ENCODE measurements at places on chromosomes 12 and 14.
A peak's percentile ranks its signal among the peaks of the same experiment; 100 is the strongest.

- DNase-seq, result no peak
These were observed 265.7 kb downstream of the BCL11B start for GRCh38 chr14:99006276-99006675.

DNA sequence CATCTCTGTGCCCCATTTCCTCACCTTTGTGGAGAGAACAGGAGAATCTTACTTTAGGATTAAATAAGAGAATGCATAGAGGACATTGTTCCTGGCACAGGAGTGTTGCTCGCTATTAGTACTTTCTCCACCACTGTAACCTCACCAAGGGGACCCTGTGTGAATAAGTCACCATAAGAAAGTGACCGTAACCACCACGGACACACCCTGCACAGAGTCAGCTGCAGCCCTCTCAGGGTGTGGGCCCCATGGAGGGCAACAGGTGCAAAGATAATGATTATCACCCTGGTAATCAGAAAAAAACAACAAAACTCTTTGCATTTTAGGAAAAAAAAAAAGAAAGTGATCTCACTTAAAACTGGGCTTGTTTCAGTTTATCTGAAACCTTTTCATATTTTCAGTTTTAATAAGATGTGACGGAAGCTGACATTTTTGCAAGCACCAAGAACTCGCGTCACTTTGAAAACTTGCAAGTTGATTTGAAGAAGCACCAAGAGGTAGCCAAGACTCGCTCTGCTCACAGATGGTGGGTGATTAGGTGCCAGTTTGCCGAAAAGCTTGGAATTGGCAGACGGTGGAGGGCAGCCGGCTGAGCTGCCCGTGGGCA lies 87.0 kb upstream of the VRK1 start:
- DNase-seq, result no peak

GRCh38 chr12:64801381-64801780 lies 23.1 kb upstream of the TBC1D30 start:
- DNase-seq, result no peak

GRCh38 chr12:49348781-49349180 lies 2.1 kb downstream of the DNAJC22 start:
- no peak for DNase-seq

DNA sequence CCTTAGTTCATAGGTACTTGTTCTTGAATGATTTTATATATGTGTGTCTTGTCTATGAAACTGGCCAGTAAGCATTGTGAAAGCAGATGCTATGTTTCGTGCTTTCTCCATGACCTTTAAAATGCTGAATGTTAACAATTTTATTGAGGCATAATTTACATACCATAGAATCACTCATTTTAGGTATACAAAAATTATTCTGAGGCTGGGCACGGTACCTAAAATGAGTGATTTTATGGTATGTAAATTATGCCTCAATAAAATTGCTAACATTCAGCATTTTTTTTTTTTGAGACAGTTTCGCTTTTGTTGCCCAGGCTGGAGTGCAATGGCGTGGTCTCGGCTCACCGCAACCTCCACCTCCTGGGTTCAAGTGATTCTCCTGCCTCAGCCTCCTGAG lies 6.8 kb downstream of the ESYT1 start:
- DNase-seq, result no peak

GRCh38 chr12:107379852-107380567 lies 286.7 kb upstream of the CRY1 start:
- DNase-seq, result no peak

DNA sequence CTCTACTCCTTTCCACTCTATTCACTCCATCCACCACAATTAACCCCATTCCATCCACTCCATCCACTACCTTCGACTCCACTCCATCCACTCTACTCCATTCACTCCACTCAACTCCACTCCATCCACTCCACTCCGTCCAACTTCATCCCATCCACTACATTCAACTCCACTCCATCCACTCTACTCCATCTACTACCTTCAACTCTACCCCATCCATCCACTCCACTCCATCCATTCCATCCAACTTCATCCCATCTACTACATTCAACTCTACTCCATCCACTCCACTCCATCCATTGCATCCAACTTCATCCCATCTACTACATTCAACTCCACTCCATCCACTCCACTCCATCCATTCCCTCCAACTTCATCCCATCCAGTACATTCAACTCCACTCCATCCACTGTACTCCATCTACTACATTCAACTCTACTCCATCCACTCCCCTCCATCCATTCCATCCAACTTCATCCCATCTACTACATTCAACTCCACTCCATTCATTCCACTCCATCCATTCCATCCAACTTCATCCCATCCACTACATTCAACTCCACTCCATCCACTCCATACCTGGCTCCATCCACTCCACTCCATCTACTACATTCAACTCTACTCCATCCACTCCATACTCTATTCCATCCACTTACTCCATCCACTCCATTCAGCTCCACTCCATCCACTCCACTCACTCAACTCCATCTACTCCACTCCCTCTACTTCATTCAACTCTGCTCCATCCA lies 16.4 kb downstream of the HNF1A start:
- DNase-seq, result no peak

GRCh38 chr12:8661751-8662150 lies 875 bp downstream of the MFAP5 start:
- DNase-seq, result no peak

- DNase-seq, result no peak
These were observed 12.6 kb upstream of the PLEKHH1 start for GRCh38 chr14:67520482-67520881.

DNA sequence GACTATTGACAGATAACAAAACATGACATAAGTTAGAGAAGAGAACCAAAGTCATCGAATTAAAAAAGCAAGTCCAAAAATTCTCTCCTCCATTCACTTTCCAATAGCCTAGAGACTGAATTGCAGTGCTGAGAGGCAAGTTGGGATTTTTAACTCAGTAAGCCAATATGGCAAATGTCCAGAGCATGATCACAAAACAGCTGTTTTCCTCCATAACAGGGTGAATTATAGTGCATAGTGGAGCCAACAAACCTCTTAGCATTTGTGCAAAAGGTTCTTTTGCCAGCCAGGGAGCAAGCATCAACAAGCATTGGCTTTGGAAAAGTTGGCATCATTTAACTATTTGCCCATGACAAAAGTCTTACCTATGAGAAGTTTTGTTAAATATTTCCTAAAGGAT lies 458.8 kb upstream of the NOVA1 start:
- DNase-seq, result no peak

- DNase-seq, result no peak
These were observed 323.8 kb downstream of the RAD51B start for GRCh38 chr14:68143341-68143841.

- DNase-seq, result peak; percentile 92
These were observed 125.3 kb upstream of the HIF1A start for GRCh38 chr14:61569812-61570548.

- DNase-seq, result no peak
These were observed 103.8 kb downstream of the RFLNA start for GRCh38 chr12:124398578-124399227.

- no peak for DNase-seq
These were observed 378.7 kb downstream of the PRKD1 start for GRCh38 chr14:29548948-29549370.

DNA sequence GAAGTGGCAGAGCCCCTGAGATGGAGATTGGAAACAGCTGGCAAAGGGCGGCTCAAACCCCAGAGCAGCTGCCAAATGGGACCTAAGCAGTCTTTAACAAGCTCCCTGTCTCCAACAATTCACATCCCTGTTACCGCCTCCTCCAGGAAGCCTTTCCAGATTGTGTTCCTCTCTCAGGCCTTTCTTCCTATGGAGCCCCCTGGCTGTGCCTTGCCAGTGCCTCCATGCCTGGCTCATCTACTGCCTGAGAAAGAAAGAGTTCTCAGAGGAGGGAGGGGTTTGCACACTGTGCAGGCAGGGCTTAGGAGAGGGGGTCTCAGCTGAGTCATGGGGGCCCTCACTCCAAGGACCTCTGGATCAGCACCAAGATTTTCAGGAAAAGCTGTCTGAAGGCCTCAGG lies 8.8 kb upstream of the KRT74 start:
- no peak for DNase-seq

DNA sequence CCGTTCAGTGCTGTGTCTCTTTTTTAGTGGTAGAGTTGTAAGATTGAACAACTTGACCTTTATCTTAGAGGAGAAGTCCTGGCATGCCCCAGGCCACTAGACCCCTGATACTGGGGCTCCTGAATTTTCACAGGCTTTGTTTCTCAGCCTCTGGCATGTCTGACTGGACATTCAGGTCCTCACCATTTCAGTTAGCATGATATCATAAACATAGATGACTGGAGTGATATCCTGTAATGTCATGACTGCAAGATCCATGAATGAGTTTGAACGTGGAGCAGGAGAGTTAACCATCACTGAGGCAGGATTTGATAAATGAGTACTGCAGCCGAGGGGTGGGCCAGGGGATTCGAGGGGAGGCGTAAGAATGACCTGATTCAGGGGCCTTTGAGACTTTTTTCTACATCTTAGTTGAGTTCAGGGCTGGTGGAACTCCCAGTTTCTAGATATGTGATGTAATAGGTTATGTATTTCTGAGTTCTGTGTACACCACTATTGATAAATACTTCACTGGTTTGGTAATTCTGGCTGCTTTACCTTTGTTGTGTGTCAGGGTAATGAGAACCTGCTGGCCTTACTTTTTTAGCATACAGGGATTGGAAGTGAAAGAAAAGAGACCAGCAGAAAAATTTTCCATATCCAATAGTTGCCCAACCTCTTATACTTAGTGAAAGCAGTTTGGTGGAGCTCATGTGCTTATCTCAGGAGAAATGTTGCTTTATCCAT lies 217.0 kb downstream of the SYNE2 start:
- DNase-seq, result no peak

GRCh38 chr12:104526320-104526719 lies 69.6 kb downstream of the CHST11 start:
- no peak for DNase-seq

DNA sequence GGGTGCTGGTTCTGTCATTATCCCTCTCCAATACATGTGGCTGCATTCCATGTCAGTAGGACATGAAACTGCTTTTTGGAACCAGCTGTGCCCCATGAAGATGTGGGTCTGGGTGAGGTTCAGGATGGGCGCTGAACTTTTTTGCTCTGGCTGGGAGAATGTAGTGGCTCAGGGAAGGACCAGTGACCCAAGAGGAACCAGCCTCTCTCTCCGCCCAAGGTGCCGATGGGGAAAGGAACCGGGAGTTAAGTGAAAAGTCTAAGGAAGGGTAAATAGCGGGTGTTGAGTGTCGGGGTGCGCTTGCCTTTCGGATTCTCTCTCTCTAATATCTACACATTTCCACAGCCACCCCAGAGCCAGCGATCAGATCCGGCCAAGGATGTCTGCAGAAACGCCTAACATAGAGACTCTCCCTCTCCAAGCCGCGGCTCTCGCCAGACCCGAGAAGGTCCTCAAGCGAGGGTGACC lies 7.8 kb downstream of the ARHGEF25 start:
- no peak for DNase-seq

- no peak for DNase-seq
These were observed 69.3 kb downstream of the ZFC3H1 start for GRCh38 chr12:71594214-71594948.

- no peak for DNase-seq
These were observed 58.3 kb upstream of the LTA4H start for GRCh38 chr12:96093543-96094196.

DNA sequence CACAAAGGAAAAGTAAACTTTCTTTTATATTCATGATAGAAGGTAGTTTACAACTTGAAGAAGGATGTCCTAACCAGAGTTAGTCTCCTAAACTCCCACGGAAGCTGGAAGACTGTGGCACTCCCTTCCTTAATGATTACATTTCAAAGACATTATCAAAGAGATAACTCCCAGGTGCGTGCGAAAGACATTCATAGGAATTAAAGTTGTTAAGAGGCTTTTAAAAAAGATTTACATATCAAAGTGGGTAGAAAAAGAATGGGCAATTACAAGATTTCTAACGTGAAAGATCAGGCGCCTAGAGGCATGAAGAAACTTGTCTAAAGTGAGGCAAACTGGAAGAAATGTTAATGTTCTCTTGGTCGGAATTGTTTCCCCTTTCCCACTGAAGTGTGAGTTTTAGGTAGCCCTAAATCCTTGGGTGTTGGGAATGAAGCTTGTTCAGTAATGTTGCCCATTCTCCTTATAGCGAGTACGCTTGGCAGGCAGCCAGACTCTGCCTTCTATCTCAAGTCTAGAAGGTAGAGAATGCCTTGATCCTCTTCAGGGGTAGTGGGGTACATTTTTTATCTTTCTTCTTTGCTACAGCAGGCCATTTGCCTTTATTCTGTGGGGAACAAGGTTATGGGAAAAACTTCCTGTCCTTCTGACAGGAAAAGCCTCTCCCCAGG lies 642.0 kb downstream of the SLC6A15 start:
- no peak for DNase-seq

DNA sequence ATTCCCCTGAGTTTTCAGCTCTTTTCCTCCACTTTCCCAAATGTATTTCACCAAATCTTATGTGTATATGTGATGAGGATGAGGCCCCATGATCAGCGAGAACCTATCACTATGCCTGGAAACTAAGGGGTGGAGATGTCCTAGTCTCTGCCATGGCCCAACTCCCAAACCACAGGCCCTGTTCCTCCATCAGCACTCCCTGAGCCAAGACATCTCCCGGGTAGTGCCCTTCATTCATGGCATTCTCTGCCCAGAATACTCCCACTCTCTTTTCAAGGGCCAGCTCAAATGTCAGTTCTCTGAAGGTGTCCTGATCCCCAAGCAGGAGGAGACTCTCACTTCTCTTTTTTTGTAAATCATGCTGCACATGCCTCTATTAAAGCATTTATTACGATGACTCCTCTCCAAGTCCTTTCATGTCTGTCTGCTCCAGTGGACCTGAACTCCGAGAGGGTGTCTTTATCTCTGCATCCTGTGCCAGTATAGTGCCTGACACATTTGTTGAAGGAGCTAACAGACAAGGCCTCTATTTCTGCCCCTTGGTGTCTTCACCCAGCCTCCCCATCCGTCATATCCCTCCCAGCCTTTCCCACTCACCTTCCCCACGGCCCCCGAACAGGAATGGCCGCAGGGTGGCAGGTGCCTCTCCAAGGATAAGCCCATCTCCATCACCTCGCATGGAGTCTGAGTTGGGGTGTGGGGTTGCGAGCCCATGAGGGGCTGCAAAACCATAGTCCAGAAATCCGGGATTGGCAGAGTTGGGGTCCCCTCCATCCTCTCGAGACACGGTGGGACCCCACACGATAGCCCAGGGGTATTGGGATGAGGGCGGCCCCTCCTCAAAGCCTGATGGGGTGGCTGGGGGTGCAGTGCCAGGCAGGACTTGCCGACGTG lies 3.7 kb downstream of the PIANP start:
- DNase-seq, result no peak

DNA sequence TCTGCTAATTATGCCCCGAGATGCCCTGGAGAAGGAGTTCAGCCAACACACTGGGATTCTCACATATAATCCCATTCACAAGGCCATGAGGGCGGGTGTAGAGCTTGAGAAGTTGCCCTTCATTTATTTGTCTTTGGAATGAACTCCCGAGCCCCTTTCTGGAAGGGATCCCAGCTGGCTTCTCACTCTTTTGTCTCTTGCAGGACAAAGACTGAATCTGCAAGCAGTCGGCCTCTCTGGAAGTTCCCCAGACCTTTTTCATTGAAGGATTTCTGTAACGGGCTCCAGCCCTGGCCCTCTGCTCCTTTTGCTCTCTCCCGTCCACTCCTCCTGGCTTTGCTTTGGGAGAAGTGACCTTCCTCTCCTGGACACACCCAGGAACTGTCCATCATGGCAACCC lies 163.3 kb upstream of the SFSWAP start:
- no peak for DNase-seq

All from SIG-M5 (cell line).